Endodermal cell (in vitro differentiated cells): ENCODE measurements at places on chromosomes 1 and 21. TPM values are rescaled to one million over a fixed set of nuclear protein-coding genes. Genes with fewer than 3 reads are reported as not detected.

DNA sequence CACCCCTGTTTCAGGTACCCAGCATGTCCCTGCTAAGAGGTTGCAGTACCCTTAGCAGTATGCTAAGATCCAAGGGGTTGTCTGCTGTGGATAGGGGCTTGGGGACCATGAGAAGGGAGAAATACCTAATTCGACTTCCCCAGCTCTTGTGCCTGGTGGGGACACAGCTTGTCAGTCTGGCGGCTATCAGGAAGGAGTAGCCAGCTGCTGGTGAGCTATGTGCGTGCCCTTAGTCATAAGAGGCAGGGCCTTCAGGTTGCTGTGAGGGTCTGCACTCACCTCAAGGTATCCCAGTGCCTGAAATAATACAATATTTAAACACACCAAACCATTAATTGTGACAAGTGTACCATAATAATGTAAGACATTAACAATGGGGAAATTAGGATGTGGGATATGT, 205.1 kb upstream of the SGIP1 start:
- DNase-seq, result no peak
- no peak overlapping the region for H3K4me3 ChIP-seq
- H3K27ac ChIP-seq, result no peak overlapping the region
- peaks cover 11% of the 10 kb centered on the region for H3K4me1 ChIP-seq

DNA sequence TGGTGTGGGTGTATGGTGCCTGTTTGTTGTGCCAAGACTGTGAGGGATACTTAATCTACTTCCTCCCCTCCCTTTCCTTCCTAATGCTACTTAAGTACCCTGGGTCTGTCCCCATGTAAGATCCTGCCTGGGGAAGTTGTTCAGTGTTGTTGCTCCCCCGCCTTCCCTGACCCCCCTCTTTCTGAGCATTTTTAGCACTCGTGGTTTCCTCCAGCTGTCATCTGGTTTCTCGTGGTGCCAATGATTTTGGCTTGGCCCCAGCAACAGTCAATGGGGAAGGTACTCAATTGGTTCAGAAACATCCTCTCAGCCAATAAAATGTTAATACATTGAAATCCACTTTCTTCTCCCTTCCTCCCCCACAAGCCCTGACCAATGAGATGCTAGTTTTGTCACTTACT, 8.0 kb upstream of the B4GALT3 start:
- H3K4me1 ChIP-seq, result no peaks in the 10 kb centered on the region
- no peak overlapping the region for H3K27ac ChIP-seq
- DNase-seq, result no peak
- H3K27me3 ChIP-seq, result no peaks in the 10 kb centered on the region

Gene DCDC2B
- total RNA-seq, result not detected in 2 replicates

DNA sequence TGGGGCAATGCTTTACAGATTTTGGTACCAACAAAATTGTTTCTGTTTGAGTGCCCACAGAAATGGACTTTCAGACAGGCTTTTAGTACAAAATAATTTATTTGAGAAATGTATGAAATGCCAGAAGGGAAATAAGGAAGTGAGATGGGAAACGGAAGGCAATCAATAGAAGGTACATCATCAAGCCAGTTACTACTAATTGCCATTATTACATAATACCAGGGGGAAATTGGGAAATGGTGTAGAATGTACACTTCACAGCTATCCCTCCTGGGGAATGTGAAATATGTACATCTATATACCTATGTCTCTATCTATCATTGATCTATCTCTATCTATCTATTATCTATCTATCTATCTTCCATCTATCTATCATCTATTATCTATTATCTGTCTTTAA, 264.6 kb upstream of the B3GALT2 start:
- no peaks in the 10 kb centered on the region for H3K36me3 ChIP-seq
- H3K4me1 ChIP-seq, result no peaks in the 10 kb centered on the region
- no peak overlapping the region for H3K4me3 ChIP-seq
- no peak for DNase-seq
- H3K27me3 ChIP-seq, result no peaks in the 10 kb centered on the region
- no peak overlapping the region for H3K27ac ChIP-seq

Gene SYT11
- total RNA-seq, result 0.40 and 0.52 TPM in 2 replicates

- no peaks in the 10 kb centered on the region for H3K36me3 ChIP-seq
- no peaks in the 10 kb centered on the region for H3K4me1 ChIP-seq
- no peak for DNase-seq
- H3K27ac ChIP-seq, result no peak overlapping the region
- no peaks in the 10 kb centered on the region for H3K27me3 ChIP-seq
These were observed 73.7 kb downstream of the LRRC8C start for GRCh38 chr1:89706700-89707012.

GRCh38 chr21:15400905-15401304, 328.9 kb upstream of the USP25 start:
- no peak overlapping the region for H3K27ac ChIP-seq
- H3K27me3 ChIP-seq, result no peaks in the 10 kb centered on the region
- DNase-seq, result no peak

GRCh38 chr1:95548211-95548610, 314.2 kb downstream of the RWDD3 start:
- no peaks in the 10 kb centered on the region for H3K36me3 ChIP-seq
- H3K27ac ChIP-seq, result no peak overlapping the region
- H3K27me3 ChIP-seq, result no peaks in the 10 kb centered on the region
- DNase-seq, result no peak

Gene ITSN1
- 89.6 and 91.2 TPM in 2 replicates for total RNA-seq

GRCh38 chr1:25796811-25797458, 3.1 kb upstream of the SELENON start:
- H3K4me1 ChIP-seq, result peaks cover 6% of the 10 kb centered on the region
- DNase-seq, result peak; percentile 97
- H3K4me3 ChIP-seq, result no peak overlapping the region
- no peaks in the 10 kb centered on the region for H3K27me3 ChIP-seq
- no peaks in the 10 kb centered on the region for H3K36me3 ChIP-seq
